ENCODE measurements at places on chromosomes 4 and X.

- no peak for DNase-seq
Observed at GRCh38 chrX:2889045-2889605, 40.0 kb downstream of the ARSD start.

DNA sequence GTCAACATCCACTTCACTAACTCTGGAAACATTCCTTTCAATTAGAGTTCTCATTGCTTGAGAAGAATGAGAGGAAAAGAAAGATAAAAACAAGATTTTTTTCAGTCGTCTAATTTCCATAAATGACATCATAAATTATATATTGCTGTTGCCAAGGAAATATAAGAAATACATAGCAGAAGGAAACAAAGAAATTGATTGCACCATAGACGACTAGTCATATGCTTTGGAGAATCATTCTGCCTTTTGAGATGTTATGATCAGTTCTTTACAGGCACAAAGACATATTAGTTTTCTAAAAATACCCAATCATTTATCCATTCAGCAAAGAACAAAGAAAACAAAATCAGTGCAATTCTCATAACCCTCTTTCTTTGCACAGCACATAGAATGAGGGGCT, 672 bp upstream of the C1QTNF7 start:
- no peak for DNase-seq

- no peak for DNase-seq
Observed at GRCh38 chr4:42555828-42556227, 101.1 kb downstream of the ATP8A1 start.

- DNase-seq, result no peak
Observed at GRCh38 chr4:172357006-172357540, 543.9 kb downstream of the GALNTL6 start.

DNA sequence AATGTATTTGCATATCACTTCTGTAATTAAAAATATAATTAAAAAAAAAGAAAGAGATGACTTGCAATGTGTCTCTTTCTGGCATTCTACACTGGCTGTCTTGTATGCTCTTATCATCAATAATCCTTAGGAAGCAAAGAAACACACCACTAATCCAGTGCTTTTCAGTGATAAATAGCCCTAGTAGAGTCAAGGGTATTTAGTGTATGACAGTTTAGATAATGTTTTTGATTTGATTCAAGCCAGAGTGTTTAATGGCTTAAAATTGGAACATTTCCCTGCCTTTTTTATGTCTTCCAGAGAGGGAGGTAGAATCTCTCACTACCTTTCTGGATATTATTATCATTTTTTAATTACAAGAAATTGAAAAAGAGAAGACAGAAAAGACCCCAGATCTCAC, 48.6 kb upstream of the CXCL8 start:
- no peak for DNase-seq

- no peak for DNase-seq
Observed at GRCh38 chrX:119150163-119151050, 22.8 kb upstream of the KIAA1210 start.

- no peak for DNase-seq
Observed at GRCh38 chr4:39464886-39465501, 6.1 kb downstream of the LIAS start.

GRCh38 chr4:13294961-13295605, 189.1 kb downstream of the RAB28 start:
- DNase-seq, result no peak

GRCh38 chrX:43707812-43708548, 51.9 kb downstream of the MAOA start:
- no peak for DNase-seq

DNA sequence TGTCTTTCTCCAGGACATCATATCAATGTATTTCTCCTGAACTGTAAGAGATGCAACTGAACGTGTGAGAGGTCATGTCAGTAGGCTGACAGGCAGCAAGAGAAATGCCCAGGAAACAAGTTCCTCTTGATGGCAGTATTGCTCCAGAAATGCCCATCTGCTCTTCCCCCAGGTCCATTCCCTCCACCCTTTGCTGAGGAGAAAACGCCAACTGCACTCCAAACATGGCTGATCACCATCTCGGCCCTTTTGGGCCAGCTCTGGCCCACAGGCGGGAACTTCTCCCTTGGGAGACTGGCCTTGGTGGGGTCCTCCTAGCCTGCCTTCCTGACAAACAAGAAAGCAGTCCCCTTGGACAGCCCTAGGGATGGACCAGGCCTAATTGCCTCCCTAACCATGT, 276.5 kb upstream of the AGTR2 start:
- no peak for DNase-seq

DNA sequence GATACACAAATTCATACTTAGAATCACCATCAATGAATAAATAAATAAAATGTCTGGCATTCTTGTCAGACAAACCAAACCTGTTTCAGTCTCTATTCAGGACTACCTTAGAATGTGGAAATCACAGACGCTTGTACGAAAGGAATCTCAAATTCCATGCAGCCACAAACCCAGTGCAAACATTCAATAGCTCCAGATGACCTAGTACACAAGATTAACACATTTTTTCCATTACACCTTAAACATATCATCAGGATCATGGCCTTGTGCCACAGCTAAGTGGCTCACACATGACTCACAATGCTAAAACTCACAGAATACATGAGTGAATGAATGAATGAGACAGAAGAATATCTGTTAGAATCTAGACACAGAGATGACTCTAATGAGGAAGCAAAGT, 134.2 kb downstream of the PWWP3B start:
- no peak for DNase-seq

DNA sequence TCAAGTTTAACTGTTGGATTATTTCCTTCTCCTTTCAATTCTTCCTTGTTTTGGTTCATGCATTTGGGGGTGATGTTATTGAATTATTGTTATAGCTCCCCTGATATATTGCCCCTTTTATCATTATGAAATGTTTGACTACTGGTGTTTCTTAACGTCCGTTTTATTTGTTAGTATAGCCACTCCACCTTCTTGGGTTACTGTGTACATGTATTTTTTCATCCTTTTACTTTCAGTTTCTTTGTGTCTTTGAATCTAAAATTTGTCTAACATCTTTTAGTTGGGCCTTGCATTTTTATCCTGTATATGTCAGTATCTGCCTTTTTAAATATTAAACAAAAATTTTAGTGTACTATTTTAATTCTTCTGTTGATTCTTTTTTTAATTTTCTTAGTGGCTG, 88.7 kb downstream of the TNIP2 start:
- no peak for DNase-seq

DNA sequence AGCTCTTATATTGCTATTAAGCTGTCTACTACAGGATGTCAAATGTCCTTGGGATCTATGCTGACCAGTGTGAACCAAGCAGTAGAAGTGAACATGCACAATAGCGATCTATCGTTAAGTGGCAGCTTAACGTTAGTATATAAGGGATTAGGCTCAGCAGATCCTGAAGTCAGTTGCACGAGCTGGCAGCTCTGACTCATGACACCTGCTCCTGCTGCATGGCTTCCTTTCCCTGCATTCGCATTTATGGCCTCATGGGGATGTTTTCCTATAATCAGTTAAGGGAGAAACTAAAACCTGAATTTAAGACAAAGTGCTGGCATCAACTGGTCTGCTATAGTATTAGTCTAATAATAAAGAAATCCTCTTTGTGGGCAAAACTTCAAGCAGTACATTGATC, 12.7 kb upstream of the MCUB start:
- no peak for DNase-seq

GRCh38 chrX:11334165-11334564, 41.0 kb downstream of the AMELX start:
- DNase-seq, result no peak
